ENCODE measurements at places on chromosomes 1 and 21.

DNA sequence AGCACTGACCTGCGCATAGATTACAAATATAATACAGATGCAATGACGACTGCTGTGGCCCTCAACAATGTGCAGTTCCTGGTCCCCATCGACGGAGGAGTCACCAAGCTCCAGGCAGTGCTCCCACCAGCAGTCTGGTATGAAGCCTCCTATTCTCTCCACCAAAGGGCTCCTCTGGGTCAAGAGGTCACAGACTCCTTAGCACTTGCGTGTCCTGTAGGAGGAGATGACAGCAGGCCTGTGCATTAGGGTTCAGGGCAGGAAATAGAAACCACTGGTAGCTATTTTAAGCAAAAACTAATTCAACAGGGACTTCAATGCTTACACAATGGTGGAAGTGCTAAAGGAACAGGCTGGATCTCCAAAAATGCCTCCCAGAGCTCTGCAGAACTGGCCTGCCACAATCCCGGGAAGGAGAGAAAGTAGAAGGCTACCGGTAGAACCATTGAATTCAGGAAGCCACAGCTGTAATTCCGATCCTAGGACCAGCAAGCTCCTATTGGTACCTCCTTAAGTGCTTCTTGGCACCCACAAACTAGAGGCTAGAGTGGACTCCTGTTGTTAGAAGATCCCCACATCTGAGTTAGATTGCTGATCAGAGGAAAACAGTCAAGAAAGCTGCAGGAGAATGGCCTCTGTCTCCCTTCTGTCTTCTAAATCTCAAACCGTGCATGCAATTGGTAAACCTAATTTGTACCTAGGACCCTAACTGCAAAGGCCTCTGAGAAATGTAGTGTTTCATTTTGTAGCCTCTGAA is 12.7 kb upstream of the DYNLT5 start:
- no peak for DNase-seq

- no peak for DNase-seq
Observed at GRCh38 chr1:77954521-77954920, 24.4 kb downstream of the FUBP1 start.

DNA sequence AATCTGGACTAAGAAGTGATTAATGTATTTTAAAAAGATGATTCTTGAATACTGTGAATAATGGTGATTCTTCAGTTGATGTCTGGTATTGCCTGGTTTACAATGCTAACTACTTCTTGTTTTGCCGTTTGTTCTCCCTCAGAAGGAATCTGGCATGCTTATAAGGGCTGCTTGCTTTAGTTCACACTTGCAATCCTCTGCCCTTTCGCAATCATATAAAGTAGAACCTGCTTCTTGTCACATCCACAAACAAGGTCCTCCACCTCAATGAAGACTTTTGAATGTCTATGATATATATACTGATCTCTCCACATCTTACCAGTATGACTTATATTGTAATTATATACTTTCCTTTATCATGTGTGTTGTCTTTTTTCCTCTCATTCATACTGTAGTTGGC is 92.6 kb downstream of the ADGRL4 start:
- no peak for DNase-seq

DNA sequence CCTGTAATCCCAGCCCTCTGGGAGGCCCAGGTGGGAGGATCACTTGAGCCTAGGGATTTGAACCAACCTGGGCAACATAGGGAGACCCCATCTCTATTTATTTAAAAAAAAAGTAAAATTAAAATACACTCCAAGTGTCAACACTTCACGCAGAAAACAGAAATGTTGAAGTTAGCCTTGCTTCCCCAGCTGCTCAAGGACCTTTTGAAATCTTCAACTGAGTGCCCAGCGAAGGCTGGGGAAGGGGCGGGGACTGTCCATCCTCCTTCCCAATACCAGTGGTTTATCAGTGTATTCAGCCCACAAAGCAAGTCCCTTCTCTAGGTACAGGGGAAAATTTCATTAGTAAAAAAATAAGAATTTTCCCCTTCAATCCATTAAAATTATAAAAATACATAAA is 2.2 kb upstream of the DNAJC28 start:
- DNase-seq = no peak

DNA sequence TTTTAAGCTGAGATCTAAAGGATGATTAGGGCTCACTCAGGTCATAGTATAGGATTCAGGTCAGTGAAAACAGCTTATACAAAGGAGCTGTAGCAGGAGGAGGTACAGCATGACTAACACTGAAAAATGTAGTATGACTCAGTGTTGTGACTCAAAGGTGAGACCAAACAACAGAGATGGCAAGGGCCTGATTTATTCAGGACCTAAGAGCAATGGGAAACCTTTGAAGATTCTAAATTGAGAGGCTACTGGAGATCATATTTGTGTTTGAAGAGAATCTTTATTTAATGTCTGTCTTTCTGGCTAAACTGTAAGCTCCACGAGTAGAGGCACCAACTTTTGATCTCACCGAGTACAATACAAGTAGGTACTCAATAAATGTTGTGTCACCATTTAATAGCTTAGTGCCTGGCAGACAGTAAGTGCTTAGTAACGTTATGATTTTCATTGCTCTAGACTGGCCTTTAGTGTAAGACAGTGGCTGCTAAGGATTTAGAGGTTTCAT is 43.5 kb downstream of the PRKAA2 start:
- DNase-seq = no peak

DNA sequence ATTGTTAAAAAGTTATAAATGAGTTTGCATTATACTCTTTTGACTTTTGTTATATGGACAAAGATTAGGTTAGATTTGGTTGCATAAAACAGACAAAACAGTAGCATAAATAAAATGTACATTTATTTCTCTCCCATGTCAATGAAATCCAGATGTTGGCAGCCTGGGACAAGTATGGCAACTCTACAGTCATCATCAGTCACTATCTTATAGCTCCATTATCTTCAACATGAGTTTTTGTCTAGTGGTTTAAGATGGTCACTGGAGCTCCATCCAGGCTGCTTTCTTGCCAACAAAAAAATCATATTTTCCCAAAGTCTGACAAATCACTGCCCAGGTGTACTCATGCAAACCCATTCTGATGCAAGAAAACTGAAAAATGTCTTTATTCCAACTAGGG is 83.8 kb downstream of the CD58 start:
- no peak for DNase-seq

GRCh38 chr1:153805042-153805745 is 30.0 kb downstream of the SLC27A3 start:
- DNase-seq = peak; percentile 44

GRCh38 chr1:183285256-183285655 is 99.2 kb downstream of the LAMC2 start:
- no peak for DNase-seq

- no peak for DNase-seq
Observed at GRCh38 chr1:190809312-190809711, 331.6 kb upstream of the BRINP3 start.

- DNase-seq = peak; percentile 6
Observed at GRCh38 chr1:197200272-197200899, 53.9 kb upstream of the ASPM start.

DNA sequence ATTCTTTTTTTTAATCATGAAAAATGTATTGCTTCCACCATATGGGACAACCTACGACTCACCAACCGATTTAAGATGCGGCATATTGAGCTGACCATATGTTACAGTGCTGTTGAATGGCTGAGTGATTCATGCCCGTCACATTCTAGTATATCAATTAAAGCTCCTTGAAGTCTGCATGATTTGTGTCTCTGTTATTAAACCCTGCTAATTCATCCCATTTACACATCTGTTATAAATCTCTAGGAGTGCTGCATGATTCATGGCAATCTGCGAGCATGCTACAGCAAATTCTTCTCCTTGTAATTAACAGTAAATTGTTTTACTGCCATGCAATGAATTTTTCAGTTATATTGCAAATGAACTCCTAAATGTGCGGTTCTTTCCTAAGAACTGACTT is 239.8 kb downstream of the USH2A start:
- DNase-seq = no peak

DNA sequence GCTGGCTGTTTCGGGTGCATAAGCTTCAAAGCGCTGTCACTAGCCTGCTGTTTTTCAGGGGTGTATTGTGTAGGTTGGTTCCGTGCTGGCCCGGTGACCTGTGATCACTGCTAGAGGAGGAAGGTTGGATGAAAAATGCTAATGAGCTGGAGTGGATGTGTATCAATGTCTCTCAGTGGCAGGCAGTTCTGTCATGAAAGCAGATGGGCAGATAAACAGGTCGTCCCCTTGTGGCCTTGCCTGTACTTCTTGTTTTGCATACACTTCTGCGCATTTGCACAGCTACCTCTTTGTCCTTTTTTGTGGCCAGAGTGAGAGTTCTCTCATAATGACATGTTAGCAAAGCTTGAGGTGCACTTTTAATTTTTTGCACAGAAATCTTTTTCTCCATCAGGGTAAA is 2.9 kb downstream of the SELENON start:
- DNase-seq = no peak

DNA sequence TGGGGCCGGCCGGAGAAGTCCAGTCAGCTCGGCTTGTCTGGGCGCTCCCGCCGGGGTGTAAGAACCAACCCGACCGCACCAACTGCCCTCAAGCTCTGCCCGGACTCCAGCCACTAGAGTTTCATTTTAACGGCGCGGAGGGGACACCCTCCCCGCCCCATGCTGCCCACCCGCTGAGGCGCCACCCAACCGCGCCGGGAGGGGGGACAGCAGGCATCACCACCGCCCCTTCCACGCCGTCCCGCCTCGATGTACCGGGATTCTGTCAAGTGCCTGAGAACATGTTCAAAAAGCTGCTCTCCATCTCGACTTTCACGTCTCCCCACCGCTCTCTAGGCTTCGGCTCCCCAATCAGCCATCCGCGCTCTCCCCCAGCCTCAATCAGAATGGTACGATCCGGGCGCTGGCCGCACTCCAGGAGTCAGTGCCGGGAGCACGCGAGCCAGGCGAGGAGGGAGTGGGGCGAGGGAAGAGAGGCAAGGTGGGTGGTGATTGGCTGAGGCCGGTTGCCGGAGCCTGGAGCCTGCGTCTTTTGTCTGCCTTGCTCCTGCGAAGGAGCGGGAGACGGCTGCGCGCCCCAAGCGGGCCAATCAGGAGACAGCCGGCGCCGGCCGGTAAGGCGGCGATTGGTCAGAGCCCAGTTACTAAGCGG is at the start of gene PIK3R3:
Gene PIK3R3 (minus strand): TSS at position 101 of the 652 bp plus-strand sequence. CDS start 677 bp downstream, outside the sequence.
- peak; percentile 68 for DNase-seq

DNA sequence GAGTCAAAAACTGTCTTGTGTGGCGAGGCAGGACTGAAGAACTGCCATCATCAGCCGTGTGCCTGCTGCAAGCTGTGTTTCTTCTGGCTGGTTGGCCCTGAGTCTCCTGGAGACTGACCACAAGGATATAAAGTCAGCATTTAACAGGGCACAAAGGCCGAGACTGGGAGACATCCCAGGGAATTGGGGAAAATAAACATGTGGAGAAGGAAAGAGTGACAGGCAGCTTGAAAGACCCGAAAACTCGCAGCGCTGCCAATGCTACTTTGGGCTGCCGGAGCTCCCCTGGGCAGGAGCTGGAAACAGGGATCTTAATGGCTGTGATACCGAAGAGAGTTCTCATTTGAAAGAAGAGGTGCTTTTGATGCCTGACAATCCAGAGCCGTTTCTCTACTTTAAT is 125.3 kb upstream of the HMGB4 start:
- DNase-seq = no peak

DNA sequence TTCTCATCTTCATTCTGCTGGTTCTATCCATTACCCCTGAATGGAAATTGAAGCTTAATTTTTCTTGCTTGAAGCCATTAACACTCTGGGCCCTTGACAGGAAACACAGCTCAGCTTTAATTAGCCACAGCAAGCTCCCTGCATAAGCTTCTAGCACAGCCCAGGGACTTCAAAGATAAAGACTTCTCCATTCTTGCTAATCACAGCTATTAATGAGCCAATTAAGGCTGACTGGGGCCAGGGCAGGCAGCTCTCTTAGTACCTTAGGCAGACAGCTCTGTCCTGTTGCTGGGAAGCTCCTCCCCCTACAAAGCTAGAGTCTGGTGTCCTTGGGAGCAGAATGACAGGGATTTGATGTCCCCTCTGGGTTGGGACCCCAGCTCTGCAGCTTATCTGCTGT is 27.9 kb upstream of the TRABD2B start:
- no peak for DNase-seq

GRCh38 chr1:24898152-24898908 is 31.7 kb downstream of the RUNX3 start:
- no peak for DNase-seq

DNA sequence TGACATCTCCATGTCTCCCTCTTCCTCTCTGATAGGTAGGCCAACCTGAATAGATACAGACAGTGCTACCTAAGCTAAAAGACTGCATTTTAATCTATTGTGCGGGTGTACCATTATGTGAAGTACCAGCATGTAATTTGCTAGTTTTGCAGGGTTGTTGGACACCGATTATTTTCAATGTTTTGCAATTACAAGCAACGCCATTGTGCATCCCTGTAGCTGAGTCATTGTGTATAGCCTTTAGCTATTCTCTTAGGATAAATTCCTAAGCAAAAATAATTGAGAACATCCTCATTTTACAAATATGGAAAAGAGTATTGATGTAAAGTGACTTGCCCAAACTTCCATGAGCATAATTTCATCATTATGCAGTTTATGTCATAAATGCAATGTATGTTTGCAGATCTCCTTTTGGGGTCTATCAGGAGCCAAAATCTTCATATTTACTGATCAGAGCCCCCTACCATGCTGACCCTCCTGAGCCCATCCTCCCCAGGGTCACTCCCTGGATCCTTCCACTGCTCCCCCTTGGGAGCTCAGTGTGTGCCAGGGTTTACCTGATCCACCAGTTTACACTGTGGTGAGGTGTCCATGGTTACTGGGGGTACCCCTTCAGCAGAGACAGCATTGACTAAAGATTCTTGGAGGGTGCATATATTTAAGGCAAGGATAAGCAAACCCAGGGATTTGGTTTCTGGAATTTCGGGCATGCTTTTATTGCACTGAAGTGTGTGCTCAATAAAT is 80.6 kb downstream of the CCDC185 start:
- no peak for DNase-seq

All from effector CD4-positive, alpha-beta T cell (primary cell).